ENCODE measurements at places on chromosomes 7 and 10.
A peak's percentile ranks its signal among the peaks of the same experiment; 100 is the strongest.

GRCh38 chr7:113179313-113179712 is 61.0 kb upstream of the SMIM30 start:
- DNase-seq, result no peak
- H3K4me3 ChIP-seq, result no peak overlapping the region
- H3K36me3 ChIP-seq, result no peaks in the 10 kb centered on the region
- no peak overlapping the region for H3K27ac ChIP-seq
- no peaks in the 10 kb centered on the region for H3K4me1 ChIP-seq

DNA sequence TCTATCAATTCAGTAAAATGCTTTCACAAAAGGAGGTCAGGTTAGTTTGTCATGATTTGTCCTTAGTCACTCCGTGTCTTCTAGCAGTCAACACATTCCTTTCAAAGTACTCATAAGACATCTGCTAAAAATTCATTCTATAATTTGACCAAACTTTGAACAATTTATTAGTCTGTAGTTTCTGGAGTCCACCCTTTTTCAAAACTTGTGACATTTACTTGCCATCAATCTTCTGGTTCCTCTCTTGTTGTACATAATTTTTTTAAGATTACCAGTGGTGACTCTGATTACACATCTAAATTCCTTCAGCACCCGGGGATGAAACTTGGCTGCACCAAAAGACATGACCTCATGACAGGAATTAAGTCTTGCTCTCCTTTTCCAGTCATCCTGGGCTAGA is 130.1 kb downstream of the NEBL start:
- H3K27ac ChIP-seq, result peak overlapping the region; percentile 73
- no peaks in the 10 kb centered on the region for H3K27me3 ChIP-seq
- peak overlapping the region; percentile 12 for H3K4me3 ChIP-seq
- peaks cover 7% of the 10 kb centered on the region for H3K4me1 ChIP-seq
- DNase-seq, result no peak
- H3K36me3 ChIP-seq, result no peaks in the 10 kb centered on the region

DNA sequence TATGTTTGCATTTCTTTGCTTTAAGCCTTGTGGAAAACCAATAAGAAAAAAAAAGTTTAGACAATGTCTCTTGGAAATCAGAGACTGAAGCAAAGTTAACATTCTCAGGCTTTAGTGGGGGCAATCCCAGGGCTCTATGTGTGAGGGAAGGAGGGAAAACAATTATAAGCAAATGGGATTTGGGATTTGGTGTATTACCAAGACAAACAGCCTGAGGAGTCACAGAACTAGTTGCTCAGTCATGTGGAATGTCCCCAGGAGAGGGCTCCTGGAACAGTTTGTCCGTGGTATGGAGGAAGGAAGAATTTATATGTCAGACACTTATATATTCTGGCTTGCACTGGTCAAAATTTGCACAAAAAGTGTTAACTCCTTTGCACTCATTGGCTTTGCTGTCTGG is 562.9 kb upstream of the TPK1 start:
- H3K27me3 ChIP-seq, result no peaks in the 10 kb centered on the region
- no peak overlapping the region for H3K4me3 ChIP-seq
- no peaks in the 10 kb centered on the region for H3K36me3 ChIP-seq
- no peak overlapping the region for H3K27ac ChIP-seq

DNA sequence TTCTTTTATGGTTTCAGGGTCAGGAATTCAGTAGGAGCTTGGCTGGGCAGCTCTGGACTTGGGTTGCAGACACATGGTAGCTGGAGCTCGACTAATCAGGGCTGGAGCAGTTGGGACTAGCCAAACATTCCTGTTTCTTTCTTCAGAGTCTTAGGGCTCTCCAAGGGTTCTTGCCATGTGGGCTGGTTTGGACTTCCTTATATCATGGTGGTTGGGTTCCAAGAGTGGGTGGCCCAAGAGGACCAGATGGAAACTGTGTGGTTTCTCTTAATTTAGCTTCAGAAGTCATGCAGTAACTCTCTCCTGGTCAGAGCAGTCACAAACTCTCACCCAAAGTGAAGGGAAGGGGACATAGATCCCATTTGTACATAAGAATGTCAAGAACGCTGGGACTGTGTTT is 270.1 kb upstream of the FZD1 start:
- H3K27ac ChIP-seq, result no peak overlapping the region
- no peaks in the 10 kb centered on the region for H3K27me3 ChIP-seq
- no peaks in the 10 kb centered on the region for H3K36me3 ChIP-seq

- no peak for DNase-seq
- H3K27me3 ChIP-seq, result no peaks in the 10 kb centered on the region
- no peak overlapping the region for H3K27ac ChIP-seq
- H3K4me3 ChIP-seq, result no peak overlapping the region
- peaks cover 4% of the 10 kb centered on the region for H3K4me1 ChIP-seq
Measured at GRCh38 chr7:112138325-112138852, 67.8 kb downstream of the DOCK4 start.

GRCh38 chr7:129368389-129368986 is 65.7 kb upstream of the STRIP2 start:
- H3K36me3 ChIP-seq, result no peaks in the 10 kb centered on the region
- peak overlapping the region; percentile 65 for H3K4me3 ChIP-seq
- no peak for DNase-seq
- H3K27me3 ChIP-seq, result no peaks in the 10 kb centered on the region

GRCh38 chr10:79435271-79436065 is 10.0 kb downstream of the ZCCHC24 start:
- no peaks in the 10 kb centered on the region for H3K36me3 ChIP-seq
- H3K4me1 ChIP-seq, result peaks cover 41% of the 10 kb centered on the region
- no peak for DNase-seq
- no peaks in the 10 kb centered on the region for H3K27me3 ChIP-seq

DNA sequence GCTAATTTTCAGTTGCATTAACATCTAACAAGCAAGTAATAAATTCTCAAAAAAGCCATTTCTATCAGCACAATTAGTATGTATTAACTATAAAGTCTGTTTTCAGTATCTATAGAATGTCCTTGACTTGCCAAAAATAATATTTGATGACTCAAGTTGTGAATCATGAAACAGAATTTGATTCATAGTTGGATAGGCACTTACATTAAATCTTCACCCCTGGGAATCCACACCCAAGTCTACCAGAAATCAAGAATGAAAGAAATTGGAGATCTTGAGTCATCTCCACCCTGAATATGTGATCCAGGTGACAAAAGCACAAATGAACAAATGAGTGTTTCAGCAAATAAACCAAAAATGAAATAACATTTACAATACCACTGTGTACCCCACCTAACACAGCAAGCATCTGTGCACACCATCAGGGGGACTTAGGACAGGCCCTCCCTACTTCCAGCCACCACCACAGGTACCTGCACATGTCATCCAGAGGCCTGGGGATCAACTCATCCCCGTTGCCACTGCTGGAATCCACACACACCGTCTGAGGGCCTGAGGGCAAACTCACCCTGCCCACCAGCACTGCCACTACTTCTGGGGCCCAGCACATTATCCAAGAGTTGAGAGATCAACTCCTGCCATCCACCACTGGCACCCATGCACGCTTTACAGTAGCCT is 160.1 kb downstream of the MTERF1 start:
- no peak overlapping the region for H3K27ac ChIP-seq
- no peak for DNase-seq
- H3K4me3 ChIP-seq, result no peak overlapping the region
- no peaks in the 10 kb centered on the region for H3K36me3 ChIP-seq
- H3K27me3 ChIP-seq, result no peaks in the 10 kb centered on the region
- H3K4me1 ChIP-seq, result no peaks in the 10 kb centered on the region

Data from type B pancreatic cell (in vitro differentiated cells).